Fibroblast of skin of right quadriceps (primary cell): ENCODE measurements at places on chromosomes 1 and 21.
A peak's percentile ranks its signal among the peaks of the same experiment; 100 is the strongest.

DNA sequence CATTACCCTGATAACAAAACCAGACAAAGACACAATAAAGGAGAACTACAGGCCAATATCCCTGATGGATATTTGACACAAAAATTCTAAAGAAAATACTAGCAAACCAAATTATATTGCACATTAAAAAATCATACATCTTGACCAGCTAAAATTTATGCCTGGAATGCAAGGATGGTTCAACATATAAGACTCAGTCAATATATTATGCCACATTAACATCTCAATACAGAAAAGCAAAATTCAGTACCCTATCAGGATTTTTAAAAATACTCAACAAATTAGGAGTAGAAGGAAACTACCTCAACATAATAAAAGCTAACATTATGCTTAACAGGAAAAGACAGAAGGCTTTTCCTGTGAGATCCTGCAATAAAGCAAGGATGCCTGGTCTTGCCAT, 177.1 kb downstream of the MAGI3 start:
- DNase-seq, result no peak

GRCh38 chr1:207497941-207498340, 2.0 kb downstream of the CR1 start:
- no peak for DNase-seq

DNA sequence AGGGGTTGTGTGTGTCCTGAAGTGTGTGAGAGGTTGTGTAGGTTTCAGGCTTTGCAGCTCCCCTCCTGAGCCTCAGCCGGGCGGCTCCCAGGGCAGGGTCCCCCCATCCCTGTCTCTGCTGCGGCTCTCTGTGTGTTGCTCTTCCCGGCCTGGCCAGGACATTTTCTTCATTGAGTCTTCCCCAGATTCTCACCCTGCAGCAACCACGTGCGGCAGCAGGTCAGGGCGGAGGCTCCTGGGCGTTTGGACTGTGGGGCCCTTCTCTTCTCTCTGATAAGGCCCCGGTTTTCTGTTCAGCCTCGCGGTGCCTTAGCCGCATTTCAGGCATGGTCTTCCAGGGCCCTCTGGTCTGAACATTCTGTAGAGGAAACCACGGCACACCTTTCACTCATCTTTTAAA, 1.8 kb upstream of the TCP10L start:
- no peak for DNase-seq

DNA sequence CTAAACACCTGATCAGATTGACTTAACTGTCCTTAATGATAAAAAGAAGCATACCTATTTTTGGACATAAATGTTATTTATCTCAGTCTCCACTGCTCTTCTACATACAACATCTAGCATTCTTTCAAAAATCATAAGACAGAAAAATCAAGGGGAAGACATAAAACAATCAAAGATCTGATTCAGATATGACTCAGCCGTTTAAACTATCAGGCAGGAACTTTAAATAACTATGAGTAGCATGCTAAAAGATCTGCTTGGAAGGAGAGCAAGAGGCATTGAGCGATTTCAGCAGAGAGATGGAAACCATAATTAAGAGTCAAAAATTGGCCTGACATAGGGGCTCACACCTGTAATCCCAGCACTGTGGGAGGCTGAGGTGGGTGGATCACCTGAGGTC, 27.2 kb upstream of the SLC22A15 start:
- peak; percentile 45 for DNase-seq

DNA sequence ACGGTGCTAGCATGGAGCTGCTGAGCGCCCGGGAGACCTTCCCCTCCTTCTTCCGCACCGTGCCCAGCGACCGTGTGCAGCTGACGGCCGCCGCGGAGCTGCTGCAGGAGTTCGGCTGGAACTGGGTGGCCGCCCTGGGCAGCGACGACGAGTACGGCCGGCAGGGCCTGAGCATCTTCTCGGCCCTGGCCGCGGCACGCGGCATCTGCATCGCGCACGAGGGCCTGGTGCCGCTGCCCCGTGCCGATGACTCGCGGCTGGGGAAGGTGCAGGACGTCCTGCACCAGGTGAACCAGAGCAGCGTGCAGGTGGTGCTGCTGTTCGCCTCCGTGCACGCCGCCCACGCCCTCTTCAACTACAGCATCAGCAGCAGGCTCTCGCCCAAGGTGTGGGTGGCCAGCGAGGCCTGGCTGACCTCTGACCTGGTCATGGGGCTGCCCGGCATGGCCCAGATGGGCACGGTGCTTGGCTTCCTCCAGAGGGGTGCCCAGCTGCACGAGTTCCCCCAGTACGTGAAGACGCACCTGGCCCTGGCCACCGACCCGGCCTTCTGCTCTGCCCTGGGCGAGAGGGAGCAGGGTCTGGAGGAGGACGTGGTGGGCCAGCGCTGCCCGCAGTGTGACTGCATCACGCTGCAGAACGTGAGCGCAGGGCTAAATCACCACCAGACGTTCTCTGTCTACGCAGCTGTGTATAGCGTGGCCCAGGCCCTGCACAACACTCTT, 1.1 kb downstream of the TAS1R3 start:
- DNase-seq, result no peak

GRCh38 chr1:92601044-92601443, 114.3 kb upstream of the GFI1 start:
- no peak for DNase-seq

- DNase-seq, result no peak
These were observed 3.7 kb downstream of the OLIG2 start for GRCh38 chr21:33029385-33029921.

GRCh38 chr21:42722153-42722552, 68.7 kb downstream of the PDE9A start:
- DNase-seq, result no peak

DNA sequence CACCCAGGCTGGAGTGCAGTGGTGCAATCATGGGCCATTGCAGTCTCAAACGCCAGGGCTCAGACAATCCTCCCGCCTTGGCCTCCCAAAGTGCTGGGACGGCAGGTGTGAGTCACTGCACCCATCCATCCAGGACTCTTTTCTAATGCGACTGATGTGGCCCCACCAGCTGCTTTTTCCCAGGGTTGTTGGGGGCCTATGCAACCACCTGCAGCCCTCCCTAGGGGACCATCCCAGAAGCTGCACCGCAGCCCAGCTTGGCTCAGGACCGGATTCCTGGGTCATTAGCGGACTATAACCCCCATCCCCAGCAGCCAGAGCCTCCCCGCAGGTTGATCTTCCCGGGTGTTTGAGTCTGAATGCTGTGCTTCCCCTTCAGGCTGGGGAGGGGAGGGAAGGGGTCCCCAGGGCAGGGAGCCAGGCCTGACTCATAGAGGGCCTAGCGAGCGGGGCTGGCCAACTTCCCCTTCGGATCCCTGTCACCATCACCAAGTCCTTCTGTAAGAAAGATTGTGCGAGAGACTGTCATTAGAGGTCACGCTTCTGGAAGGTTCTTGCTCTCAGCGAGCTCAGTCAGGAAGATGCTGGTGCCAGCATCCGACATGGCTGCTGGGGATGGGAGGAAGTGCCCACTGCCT, 108.7 kb upstream of the ACTRT2 start:
- no peak for DNase-seq

DNA sequence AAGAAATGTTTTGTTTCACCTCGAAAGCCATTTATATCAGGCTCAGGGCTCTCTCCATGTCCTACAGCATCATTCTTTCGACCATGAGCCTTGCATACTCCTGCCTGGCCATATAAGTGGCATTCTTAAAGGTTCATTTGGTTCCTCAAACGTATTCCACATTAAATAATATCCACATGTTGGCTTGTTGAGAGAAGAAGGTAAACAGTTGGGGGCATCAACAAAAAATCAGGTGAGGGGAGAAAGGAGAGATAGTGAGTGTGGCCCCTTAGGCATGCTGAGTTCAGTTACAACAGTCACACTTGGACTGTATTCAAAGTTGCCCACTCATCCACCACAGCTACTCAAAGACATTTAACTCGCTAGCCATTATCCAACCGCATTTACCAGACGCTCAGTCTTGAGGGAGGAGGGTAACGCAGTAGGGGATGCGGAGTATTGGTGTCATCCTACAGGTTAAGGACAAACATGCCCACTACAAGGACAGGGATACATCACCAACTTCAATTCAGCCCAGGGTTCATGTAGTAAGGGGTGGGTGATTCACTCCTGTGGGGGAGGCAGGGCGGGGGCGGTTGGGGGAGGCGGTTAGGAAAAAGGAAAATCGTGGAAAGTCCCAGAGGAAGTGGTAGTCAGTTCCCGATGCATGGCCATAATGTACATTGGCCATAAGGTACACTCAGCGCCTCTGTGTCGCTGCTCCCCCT, 1.4 kb downstream of the ZNF697 start:
- peak; percentile 85 for DNase-seq

DNA sequence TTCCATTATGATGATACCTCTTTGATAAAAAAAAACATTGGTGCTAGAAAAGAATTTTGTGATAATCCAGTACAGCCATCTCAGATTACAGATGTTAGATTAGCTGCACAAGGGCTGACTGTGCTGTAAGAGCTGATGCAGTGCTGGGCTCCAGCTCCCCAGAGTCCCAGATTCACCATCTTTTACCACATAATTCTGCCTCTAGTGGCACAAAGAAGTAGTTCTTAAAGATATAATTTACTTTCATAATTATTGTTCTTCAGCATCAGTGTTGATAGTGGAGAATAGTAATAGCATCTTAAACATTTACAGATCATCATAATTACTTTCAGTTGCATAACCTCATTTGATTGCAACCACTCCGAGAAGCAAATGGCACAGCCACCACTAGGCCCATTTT, 262.1 kb downstream of the BRINP2 start:
- no peak for DNase-seq

- peak; percentile 24 for DNase-seq
These were observed 207.1 kb downstream of the NUF2 start for GRCh38 chr1:163528710-163529348.

DNA sequence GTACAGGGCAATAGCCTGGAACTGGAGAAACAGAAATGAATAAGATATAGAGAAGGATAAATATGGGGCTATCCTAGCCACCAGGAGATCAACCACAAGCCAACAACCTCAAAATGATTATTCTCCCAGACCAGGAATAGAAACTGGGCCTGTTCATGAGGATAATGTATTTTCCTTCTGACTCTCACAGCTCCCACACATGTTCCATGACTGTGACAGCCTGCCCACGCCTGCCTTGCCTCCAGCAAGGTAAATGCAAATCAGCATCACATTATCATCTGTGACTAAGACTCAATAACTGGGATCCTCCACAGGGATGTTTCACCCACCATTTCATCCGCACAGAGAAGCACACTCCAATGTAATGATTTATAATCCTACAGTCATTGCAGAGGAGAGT, 3.3 kb downstream of the ENSA start:
- DNase-seq, result no peak

GRCh38 chr1:179978199-179979079, 23.8 kb downstream of the CEP350 start:
- no peak for DNase-seq

DNA sequence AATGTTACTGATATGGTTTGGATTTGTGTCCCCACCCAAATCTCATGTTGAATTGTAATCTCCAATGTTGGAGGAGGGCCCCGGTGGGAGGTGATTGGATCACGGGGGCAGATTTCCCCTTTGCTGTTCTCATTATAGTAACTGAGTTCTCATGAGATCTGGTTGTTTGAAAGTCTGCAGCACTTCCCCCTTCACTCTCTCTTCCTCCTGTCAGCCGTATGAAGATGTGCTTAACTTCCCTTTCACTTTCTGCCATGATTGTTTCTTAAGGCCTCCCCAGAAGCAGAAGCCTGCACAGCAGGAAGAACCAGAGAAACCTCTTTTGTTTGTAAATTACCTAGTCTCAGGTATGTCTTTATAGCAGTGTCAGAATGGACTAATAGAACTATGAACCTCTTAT, 28.4 kb downstream of the TRIM33 start:
- DNase-seq, result no peak

DNA sequence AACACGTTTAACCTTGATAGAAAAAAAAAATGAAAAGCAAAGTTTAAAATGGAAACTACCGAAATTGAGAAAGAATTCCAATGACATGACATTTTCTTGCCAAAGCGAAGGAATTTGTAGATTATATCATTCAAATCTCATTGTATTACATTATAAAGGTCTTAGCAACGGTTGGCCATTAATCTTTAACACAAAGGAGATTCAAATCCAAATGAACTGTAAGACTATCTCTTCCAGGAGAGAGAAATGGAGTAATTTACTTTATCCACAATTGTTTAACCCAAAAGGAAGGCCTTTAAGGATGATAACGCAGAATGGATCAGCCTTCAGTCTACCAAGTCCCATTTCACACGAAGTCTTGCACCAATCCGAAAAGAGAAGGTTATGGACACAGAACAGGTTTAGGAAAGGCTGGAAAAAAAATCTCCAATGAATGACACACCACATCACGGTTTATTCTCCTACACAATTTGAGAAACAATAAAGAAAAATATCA, 1.5 kb downstream of the ENAH start:
- DNase-seq, result peak; percentile 20

DNA sequence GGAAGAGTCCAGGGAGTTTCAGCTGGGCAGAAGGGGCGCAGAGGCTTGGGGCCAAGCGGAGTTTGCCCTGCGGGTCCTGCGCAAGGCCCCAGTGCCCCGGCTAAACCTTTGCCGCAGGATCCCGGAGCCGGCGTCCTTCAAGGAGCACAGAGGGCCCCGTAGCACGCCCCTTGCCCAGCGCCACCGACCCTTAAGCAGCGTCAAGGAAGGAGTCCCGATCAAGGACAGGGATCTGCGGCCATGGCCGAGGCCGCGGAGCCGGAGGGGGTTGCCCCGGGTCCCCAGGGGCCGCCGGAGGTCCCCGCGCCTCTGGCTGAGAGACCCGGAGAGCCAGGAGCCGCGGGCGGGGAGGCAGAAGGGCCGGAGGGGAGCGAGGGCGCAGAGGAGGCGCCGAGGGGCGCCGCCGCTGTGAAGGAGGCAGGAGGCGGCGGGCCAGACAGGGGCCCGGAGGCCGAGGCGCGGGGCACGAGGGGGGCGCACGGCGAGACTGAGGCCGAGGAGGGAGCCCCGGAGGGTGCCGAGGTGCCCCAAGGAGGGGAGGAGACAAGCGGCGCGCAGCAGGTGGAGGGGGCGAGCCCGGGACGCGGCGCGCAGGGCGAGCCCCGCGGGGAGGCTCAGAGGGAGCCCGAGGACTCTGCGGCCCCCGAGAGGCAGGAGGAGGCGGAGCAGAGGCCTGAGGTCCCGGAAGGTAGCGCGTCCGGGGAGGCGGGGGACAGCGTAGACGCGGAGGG, 520 bp downstream of the CLIC6 start:
- no peak for DNase-seq

- no peak for DNase-seq
These were observed 451.4 kb upstream of the ADGRL2 start for GRCh38 chr1:81349194-81349965.

- no peak for DNase-seq
These were observed 122.5 kb downstream of the GIPC2 start for GRCh38 chr1:78168306-78168705.

DNA sequence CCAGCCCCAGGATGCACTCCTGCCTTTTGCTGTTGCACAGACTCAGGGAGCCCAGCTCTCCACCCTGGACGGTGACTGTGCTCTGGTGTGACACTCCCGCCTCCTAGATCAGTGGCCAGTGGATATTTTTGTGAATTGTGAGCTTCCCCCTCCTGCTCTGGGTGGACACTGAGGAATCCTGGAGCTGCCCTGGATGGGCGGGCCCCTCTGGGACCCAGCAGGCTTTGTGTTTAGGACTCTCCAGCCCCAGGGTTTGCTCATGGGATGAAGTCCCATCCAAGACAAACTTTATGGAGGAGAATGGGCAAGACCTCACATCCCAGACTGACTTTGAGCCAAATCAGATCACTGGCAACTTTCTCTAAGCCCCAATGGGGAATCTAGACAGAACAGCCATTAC, 16.1 kb downstream of the SLC6A9 start:
- DNase-seq, result no peak

GRCh38 chr1:206029484-206029883, 5.8 kb upstream of the CTSE start:
- peak; percentile 23 for DNase-seq

- DNase-seq, result no peak
These were observed 15.5 kb upstream of the MIIP start for GRCh38 chr1:12003762-12004161.

GRCh38 chr1:36137226-36137625, 12.1 kb downstream of the TRAPPC3 start:
- DNase-seq, result no peak
